ENCODE measurements at places on chromosomes 11 and 22.

DNA sequence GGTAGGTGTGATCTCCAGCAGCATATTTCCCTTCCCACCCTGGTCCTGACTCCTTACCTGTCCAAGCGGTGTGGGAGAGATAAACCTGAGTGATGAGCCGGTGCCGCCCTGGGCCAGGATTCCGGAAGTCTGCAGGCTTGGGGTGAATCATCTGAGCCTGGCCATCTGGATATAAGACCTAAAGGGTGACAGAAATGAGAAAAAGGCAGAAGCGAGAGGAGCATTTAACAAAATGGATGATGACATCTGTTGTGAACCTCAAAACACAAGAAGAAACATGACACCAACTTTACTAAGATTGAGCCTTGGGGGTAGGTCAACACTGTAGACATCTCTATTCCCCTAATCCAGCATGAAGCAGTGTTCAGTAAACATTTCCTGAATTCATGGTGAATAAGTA lies 62.8 kb downstream of the AAMDC start:
- DNase-seq, result no peak

GRCh38 chr11:130670200-130670599 lies 221.8 kb downstream of the ADAMTS15 start:
- no peak for DNase-seq

DNA sequence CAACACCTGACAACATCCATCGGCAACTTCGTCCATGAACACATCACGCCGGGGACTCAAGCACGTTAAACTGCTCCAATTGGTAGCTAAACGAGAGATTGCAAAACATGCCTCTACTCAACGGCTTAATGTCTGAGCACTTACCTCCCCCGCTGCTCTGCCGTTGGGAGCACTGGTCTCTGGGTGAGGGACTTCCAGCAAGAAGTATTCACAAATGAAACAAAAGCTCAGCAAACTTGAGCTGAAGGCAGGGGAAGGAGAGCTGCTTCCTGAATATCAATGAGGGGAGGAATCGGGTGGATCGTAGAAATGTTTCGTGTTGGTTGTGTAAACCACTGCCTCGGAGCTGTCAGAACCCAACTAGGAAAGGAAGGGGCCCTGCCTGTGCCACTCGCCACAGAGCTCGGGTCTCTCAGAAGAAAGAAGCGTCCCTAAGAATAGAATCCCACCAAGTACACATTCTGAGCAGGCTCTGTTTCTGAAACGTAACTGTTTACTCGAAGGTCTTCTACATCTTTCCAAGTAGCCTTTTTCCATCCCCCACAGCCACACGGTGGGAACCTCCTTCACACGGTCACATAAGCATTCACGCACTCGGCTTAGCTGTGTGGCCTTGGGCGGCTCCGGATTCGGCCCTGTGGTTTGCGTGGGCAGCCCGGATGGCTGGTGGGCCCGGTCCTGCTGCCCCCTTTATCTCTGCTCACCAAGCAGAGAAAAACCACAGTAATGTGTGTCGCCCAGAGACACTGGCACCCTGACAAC lies at the start of gene MLC1:
Gene MLC1, minus strand, starts transcription at position 216 of the 762 bp plus-strand sequence. CDS start 524 bp downstream, outside the sequence.
- no peak for DNase-seq

DNA sequence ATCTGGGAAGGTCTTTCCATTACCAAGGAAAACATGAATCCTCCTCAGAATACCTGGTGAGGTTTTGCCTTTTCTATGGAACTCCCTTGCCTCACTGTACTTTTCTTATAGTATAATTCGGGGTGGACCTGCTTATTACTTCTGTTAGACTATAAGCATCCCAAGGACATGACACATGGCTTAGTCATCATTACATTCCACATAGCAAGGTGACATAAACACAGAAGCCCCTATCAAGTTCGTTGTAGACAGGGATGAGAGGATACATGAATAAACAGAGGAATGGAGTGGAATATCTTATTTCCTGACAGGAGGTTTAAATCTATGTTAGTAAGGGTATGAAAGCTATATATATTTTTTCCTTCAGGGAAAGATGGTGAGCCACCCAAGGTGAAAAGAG lies 532.2 kb upstream of the CCDC90B start:
- no peak for DNase-seq

- no peak for DNase-seq
Observed at GRCh38 chr11:40340911-40341310, 1118.5 kb downstream of the LRRC4C start.

GRCh38 chr11:112885744-112886433 lies 75.3 kb upstream of the NCAM1 start:
- no peak for DNase-seq

- DNase-seq, result no peak
Observed at GRCh38 chr11:8934742-8935488, 2.2 kb upstream of the C11orf16 start.

GRCh38 chr11:8523396-8523795 lies 70.6 kb downstream of the STK33 start:
- DNase-seq, result no peak

- DNase-seq, result no peak
Observed at GRCh38 chr11:33063326-33063881, 24.0 kb downstream of the TCP11L1 start.

DNA sequence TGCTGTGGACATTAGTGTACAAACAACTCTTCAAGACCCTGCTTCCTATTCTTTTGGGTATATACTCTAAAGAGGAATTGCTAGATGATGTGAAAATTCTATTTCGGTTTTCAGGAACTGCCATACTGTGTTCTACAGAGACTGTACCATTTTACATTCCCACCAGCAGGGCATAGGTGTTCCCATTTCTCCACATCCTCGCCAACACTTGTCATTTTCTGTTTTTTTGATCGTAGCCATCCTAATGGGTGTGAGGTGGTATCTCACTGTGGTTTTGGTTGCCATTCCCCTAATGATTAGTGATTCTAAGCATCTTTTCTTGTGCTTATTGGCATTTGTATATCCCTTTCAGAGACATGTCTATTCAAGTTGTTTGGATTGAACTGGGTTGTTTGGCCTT lies 29.8 kb upstream of the GRK3 start:
- no peak for DNase-seq

DNA sequence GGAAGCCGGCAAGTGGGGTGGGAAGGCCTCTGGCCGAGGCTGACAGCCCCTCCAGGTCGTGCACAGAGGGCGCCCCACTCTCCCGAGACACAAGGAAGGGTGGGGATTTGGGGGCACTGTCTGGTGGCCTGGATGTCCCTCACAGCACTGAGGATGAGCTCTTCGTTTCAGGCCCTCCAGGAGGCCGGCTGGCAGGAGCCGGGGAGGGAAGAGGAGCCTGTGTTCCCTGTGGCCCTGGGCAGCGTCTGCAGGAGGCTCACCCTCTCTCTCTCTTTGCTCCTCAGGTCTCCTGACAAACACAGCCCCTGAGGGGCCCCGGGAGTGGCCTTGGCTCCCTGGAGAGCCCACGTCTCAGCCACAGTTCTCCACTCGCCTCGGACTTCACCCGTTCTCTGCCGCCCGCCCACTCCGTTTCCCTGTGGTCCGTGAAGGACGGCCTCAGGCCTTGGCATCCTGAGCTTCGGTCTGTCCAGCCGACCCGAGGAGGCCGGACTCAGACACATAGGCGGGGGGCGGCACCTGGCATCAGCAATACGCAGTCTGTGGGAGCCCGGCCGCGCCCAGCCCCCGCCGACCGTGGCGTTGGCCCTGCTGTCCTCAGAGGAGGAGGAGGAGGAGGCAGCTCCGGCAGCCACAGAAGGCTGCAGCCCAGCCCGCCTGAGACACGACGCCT lies 1078.0 kb downstream of the BRD1 start:
- no peak for DNase-seq

GRCh38 chr22:29994027-29994715 lies 86.1 kb upstream of the HORMAD2 start:
- DNase-seq, result no peak
